SHP77 treated with DMSO at 0.1 percent for 48 hours (cell line): ENCODE measurements at places on chromosomes 2 and 18.

DNA sequence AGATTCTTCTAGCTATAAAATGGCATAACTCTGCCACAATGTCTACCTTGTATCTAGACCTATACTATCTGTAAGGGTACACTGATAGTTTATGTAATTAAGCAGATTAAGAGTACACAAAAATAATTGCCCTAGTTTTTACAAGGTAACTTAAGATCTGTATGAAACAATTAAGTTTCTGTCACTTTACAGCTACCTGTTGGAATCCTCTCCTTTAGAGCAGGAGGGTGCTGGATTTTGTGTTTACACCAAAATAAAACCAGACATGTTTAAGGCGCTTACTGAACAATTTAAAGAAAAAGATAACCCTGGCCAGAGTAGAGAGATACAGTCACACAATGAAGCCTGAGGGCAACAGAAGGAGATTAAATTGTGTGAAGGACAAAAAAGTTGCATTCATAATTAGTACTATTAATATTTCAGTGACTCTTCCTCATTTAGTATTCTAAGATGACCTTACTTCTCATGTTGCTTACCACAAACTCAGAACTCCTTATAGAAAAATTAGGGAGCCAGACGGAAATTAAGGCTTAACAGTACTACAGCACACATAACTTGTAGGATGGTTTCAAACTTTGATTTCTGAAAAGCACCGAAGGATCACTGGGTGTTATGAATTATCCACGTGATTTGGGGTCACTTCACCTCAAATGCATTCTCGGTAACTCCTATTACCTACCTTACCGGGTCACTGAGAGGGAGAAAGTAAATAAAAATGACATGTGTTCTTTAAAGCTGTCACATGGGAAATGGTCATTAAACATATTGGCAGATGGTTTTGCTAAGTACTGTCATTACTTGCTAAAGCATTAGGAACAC is 1.0 kb downstream of the DARS1 start:
- DNase-seq, result no peak

DNA sequence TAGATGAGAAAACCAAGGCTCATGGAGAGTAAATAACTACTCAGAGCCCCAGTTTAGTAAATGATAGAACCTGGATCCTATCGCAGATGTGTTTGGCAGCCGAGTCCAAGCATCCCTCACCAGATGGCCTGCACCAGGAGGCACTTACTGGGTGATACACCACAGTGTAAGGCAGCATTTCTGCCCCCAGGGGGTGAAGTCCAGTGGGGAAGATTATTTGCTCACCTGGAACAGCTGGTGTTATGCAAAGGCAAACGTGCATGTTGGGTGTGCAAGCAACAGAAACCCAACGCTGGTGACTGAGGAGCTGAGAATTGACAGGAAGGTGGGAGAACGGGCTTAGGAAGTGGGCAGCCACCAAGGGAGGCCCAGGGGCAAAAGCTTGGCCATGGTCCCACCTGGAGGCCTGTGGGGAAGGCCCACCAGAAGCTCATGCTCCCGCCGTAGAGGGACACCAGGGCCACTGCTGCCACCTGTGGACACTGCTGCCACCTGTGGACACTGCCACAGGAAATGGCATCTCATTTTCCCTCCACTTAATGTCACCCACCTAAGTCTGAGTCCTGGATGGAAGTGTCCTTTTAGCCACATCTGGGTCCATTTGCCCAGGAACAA is 100.6 kb downstream of the TFCP2L1 start:
- no peak for DNase-seq

DNA sequence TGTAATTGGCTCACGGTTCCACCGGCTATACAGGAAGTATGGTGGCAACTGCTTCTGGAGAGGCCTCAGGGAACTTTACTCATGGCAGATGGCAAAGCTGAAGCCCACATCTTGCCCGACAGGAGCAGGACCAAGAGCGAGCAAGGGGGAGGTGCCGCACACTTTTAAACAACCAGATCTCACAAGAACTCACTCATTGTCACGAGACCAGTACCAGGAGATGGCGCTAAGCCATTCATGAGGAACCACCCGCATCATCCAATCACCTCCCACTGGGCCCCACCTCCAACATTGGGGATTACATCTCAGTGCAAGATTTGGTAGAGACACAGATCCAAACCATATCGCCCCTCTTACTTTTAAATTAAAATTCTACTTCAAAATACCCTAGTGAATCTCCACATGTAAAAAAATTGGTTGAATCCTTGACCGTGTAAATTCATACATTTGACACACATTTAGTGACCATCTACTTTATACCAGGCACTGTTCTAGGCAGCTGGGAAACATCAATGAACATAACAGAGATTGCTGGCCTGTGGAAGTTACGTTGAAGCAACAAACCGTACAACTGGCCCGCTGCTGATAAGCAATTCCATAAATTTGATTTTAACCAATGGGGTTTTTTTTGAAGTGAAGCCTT is 87.6 kb downstream of the ALPK2 start:
- no peak for DNase-seq

GRCh38 chr2:10738192-10738591 is 16.8 kb downstream of the ATP6V1C2 start:
- DNase-seq, result no peak

DNA sequence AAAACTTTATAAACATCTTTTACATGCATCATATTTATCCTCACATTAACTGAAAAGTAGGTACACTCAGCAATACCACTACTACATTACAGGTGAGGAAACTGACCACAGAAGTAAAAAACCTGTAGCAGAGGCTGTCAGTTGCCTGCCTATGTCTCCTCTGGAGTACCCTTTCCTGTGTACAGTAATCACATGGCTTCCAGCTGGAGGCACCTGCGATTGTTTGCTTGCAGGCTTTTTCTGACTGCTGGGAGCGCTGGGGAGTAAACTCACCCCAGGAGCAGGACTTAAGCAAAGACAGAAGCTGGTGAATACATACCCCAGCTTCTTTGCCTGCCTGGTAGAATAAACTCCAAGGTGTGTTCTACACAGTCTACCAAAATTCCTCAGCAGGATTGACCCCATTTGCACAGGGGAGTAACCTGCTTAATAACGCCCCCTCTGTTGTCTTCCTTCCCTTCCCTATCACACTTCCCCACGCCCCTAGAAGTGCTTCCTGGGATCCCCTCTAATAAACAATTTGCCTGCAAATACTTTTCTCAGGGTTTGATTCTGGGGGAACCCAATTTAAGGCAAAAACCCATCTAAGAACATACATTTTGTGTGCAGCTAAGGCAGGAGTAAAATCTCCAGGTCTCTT is 138.9 kb downstream of the PTH2R start:
- DNase-seq, result peak; percentile 88

DNA sequence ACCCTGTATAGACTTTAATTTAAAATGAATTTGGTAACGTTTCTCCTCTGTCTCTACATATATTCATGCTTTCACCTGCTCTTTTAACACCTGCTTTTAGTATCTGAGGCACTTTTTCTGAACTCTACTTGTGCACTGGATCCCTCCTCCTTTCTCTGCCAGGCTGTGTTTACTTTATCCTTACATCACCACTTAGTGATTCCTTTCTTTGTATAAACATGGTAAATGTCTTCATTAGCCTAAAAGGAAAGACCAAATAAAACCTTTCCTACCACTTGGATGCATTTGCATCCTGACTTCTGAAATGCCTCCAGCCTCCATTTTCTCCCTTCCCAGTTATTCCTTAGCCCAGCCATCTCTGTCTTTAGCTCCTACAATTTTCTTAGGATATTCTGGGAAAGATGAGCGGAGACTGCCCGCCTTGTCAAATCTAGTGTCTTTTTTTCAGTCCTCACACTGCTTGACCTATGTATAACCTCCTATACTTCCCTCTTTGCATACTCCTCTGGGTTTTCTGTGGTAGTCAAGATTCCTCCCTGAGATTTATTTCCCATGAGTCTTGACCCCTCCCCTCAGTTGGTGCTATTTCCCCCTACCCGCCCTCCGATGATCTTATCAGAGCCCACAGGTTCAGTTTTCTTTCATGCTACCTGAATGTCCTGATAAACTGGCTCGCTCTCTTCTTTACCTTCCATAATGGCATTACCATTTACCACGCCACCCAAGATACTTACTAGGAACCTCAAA is 44.8 kb downstream of the REL start:
- peak; percentile 43 for DNase-seq

- no peak for DNase-seq
Measured at GRCh38 chr18:74378179-74378682, 62.6 kb downstream of the C18orf63 start.

- DNase-seq, result no peak
Measured at GRCh38 chr2:121326628-121327027, 41.6 kb upstream of the TFCP2L1 start.

GRCh38 chr2:104043864-104044263 is 810.1 kb upstream of the POU3F3 start:
- DNase-seq, result peak; percentile 88

DNA sequence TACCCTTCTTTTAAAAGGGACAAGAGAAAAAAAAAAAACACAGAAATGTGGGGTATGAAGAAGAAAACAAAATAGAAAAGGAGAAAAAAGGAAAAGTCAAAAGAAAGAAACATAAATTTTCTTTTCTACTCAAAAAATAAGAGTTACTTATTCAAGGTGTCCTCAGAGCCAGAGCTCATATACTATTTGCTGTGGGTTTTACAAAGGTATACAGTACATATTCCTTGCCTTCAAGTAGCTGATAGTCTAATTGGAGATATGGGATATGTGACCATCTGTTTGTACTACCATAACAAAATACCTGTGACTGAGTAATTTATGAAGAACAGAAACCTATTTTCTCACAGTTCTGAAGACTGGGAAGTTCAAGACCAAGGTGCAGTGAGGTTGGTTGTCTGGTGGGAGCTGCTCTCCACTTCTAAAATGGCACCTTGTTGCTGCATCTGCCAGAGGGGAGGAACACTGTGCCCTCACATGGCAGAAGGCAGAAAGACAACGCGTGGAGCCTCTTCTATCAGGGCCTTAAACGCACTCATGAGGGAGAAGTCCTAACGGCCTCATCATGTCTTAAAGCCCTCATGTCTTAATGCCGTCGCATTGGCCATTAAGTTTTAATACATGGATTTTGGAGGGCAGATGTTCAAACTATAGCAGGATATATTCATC is 33.9 kb downstream of the NBAS start:
- no peak for DNase-seq
